ENCODE measurements at places on chromosomes 13 and 19.

GRCh38 chr19:1222394-1222793 lies 15.4 kb downstream of the CBARP start:
- DNase-seq = no peak

DNA sequence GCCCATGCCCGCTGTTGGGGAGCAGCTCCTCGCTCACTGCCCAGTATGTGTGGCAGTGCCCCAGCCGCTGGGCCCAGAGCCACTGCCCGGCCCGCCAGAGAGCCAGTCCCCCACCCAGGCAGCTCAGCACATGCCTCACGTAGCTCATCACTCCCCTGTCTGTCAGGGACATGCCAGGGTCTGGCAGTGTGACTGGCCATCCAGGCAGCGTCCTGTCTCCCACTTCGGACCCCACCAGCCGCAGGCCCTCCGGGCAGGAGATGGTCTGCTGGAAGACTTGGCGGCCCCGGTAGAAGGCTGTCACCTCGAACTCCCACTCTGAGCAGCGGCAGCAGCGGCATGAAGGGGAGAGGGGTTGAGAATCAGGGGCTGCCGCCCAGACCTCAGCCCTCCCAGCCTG lies 3.6 kb downstream of the IRF3 start:
- no peak for DNase-seq

GRCh38 chr13:20058476-20058875 lies 99.9 kb downstream of the ZMYM2 start:
- DNase-seq = no peak

DNA sequence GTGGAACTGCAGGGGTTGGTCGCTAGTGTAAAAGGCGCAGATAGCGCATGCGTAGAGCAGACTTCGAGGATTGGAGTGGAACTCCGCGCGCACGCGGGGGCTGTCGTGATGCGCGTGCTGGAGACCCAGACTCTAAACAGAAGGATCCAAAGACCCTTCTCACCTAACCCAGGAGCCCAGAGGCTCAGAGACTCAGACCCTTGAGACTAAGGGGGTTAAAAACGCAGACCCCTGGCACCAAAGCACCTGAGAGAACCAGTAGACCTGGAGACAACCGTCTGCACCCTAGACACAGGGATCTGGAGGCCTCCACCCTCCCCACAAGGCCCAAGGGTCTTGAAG lies 567 bp upstream of the CTU1 start:
- no peak for DNase-seq

GRCh38 chr13:106455777-106456176 lies 79.7 kb downstream of the EFNB2 start:
- no peak for DNase-seq

DNA sequence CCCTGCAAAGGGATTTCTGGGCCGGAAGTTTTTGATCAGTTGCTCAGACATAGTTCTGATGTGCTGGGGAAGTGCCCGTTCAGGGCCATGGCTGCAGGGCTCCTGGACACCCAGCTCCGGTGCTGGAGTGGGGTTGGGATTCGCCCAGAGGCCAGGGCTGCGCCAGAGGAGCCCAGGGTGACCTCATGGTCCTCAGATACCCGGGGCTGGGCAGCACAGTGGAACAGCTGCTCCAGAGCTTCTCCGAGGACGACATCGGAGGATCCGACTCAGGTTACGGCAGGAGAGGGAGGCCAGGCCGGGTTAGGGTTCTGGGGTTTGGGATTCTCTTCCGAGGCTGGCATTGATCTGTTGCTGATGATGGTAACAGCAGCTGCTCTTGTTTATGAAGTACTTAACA lies 20.9 kb downstream of the CARM1 start:
- DNase-seq = peak; percentile 81
